T1000 (cell line): ENCODE measurements at places on chromosomes 7 and 10.

DNA sequence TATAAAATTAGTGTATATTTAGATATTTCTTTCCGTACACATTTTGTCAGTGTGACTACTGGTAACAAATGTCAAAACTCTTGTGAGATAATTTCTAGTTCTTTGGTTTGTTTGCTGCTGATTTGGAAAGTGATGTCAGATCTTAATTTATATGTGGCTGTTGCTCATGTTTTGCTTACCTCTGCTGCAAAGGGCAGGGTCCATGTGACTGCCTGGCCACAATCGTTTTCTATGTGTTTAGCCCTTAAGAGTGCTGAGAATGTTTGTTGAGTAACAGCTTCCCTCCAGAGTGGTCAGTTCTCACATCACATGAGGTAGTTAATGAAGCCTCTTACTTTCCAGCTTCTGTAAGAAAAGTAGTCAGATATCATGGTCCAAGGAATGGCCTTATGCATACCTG is 4.2 kb downstream of the NRBF2 start:
- DNase-seq = no peak

DNA sequence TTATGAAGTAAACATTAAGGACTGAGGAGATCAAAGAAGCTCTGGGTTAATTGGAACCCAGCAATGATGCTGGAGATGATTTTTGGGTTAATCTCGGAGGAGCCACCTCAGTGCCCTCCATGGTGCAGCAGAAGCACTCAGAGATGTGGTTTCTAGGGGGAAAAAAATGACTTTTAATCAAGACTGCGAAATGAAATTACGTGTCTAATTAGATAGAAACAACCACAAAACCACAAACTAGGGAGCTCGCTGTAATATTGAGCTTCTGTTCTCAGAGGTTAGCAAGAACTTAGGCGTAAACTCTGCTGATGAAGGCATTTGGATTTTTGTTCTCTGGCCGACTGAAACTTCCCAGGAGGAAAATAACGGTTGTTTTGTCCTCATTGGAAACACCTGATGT is 319.0 kb downstream of the GRID1 start:
- DNase-seq = no peak

GRCh38 chr10:35339942-35340341 is 3.6 kb downstream of the CCNY start:
- no peak for DNase-seq

GRCh38 chr10:48221814-48222213 is 52.7 kb downstream of the FRMPD2 start:
- no peak for DNase-seq

- no peak for DNase-seq
These were observed 30.2 kb upstream of the NUB1 start for GRCh38 chr7:151311294-151311864.

DNA sequence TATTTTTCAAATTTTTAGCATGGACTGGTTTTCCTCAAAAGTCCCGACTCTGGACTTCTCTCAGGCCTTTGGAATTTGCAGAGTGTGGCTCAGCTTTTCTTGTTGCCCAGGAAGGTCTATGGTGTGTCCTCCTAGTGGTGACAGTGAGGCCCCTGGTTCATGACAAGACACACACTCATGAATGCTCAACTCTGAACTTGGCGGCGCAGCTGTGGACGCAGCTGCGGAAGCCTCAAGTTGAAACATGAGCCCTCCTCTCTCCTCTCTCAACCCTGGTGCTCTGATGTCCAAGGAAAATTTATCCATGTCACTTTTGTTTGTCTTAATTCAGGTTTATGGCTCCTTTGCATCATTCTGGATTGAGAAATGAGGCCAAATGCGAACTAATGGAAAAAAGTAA is 183.9 kb downstream of the HECW1 start:
- DNase-seq = no peak
